ENCODE measurements at places on chromosomes 7 and 10.

DNA sequence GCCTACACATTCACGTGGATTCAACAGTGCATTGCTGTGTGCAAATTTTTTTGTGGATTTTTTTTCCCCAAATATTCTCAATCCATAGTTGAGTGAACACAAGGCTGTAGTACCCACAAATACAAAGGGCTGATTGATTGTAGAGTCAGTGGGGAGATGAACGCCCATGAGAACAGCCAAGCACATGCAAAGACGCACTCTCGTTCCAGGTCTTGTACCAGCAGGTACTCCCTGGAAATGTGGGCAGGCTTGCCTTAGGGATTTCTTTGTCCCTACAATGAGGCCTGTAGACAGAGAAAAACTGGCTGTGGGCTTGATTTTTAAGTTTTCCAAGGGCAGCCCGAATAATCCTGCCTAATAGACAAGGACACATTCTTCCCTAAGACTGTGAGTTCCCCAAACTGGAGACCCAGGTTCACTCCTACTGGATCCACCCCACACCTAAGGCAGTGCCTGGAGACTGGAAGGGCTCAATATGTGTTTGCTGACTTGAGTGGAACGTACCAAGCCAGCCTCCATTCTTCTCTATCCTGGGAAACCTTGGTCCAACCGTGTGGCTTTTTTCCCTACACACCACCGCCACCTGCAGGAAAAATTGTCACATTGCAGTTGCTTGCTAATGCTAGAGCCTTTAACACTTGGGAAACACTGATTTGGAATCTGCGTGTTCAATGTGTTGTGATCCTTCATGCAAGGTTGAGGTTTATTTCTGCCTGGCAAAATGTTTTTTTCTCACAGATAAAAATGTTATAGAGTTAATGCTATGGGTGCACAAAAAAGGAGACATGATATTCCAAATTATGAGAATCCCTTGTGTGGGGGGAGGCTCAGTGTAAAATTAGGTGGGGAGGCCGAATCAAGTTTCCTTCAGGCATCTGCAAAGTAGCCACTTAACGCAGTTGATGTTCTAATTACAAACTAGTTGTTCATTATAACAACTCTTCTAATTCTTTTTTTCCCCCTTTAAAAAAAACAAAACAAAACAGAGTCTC is 49.3 kb downstream of the PPP1R17 start:
- no peak for DNase-seq

DNA sequence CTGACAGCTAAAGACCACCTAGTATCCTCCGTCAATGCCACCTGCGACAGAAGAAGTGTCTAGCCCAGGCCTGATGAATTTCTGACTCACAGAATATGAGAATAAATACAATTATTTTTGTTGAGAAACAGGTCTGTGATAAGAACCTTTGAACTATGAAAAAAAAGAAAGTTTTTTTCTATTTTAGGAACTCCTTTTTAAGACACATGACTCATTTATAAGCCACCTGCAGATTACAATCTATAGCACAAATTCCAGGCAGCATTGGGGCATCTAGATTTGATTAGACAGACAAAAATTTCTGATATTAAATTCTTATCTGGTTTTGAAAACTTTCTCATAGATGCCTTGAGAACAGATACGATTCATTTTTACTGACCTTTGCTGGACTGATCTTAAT is 256.7 kb upstream of the LYZL1 start:
- DNase-seq, result no peak

DNA sequence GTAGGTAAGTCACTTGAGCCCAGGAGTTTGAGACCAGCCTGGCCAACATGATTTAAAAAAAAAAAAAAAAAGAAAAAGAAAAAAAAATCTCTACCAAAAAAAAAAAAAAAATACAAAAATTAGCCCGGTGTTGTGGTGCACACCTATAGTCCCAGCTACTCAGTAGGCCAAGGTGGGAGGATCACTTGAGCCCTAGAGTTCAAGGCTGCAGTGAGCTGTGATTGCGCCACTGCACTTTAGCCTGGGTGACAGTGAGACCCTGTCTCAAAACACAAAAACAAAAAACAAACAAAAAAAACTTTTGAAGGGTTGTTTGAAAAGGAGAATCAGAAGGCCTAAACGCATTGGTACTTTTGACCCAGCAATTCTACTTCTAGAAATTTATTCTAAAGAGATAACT is 13.7 kb downstream of the TLL2 start:
- DNase-seq, result no peak

DNA sequence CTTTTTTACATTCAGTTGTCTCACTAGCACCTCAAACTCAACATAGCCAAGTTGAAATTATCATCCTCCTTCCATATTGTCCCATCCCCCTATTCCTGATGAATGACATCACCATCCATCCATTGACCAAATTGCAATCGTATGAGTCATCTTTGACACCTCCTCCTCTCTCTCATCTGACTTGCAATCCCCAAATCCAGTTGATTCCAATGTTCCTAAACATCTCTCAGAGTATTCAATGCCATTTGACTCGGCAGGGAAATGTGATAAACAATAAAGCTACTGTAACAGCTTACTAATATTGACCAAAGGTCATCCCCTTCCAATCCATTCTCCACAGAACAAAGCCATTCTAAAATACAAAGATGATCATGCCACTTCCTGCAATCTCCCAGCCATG is 1047.8 kb downstream of the NRG3 start:
- no peak for DNase-seq

DNA sequence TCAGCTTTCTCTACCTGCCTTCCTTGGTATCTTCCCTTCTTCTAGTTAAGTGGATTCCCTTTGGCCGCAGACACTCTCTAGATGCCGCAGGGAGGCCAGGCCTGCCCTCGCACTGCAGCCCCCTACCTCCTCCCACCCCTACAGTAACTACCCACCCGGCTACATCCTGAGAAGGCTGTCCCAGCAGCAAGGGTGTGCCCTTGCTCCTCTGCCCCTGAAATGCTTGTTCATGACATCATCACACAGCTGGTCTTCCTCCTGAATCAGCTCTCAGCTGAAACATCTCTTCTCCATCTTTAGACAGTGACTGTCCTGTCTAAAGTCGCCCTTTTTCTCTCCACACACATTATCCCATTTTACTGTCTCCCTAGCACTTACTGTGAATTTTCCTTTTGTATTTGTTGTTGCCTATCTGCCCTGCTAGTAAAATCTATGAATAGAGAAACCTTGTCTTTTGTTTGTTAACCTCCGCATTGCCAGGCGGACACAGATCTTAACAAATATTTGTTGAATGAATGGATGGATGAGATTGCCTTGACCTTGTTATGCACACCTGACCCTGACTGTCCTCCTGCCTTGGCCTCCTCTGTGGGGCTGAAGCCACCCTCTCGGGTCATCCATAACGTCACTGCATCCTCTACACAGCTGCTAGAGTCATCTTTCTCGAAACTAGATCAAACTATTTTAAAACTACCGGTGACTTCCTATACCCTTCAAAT is 108.9 kb upstream of the GATA3 start:
- DNase-seq, result no peak

GRCh38 chr10:12971001-12971788 is 30.3 kb downstream of the CCDC3 start:
- no peak for DNase-seq

DNA sequence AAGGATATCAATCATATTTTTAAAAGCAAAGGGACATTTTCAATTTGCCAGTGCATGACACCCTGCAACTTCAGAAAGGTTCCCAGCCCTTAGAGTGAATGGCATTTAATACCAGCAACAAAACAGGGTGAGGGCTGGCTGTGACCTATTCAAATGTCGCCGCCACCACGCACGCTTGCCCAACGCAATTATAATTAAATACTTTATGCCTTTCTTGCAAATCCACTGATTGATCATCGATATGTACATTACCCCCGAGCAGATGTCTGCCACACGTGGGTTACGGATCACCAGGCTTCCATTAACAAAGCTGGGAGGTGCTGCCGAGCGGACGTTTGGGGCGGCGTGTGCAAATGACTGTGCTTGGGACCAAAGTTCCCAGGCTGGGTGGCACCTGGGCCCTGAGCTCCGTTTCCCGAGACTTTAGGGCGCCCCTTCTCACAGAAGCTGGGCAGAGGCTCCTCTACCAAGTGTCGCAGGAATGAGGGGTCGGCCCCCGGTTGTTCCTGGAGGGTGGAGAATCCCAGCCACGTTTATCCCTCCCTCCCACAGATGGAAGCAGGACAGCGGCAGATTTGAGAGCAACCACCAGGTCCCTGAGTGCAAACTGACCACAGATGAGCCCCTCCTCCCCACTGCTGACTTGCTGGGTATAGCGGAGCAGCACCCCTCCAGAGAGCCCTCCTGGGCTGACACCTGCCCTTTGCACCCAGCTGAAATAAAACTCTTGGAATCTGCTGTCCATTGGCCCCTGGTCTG is 3.9 kb downstream of the FOXL3 start:
- DNase-seq, result no peak

GRCh38 chr10:9868499-9868898 is 1149.2 kb upstream of the CELF2 start:
- no peak for DNase-seq

DNA sequence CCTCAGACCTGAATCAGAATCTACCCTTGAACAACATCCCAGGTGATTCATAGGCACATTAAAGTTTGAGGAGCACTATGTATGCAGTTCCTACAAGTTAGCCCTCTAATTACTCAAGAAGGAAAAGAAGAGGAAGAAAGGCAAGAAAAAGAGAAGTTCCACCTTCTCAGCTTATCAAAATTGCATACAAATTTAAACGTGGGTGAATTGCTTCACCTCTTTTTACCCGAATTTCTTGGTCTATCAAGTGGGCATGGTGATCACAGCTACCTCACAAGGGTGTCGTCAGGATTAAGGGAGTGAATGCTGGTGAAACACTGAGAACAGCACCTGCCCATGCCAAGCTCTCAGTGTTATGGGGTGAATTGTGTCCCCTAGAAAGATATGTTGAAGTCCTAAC is 43.8 kb upstream of the PAPSS2 start:
- no peak for DNase-seq
